ENCODE measurements at places on chromosomes 3 and 15.

DNA sequence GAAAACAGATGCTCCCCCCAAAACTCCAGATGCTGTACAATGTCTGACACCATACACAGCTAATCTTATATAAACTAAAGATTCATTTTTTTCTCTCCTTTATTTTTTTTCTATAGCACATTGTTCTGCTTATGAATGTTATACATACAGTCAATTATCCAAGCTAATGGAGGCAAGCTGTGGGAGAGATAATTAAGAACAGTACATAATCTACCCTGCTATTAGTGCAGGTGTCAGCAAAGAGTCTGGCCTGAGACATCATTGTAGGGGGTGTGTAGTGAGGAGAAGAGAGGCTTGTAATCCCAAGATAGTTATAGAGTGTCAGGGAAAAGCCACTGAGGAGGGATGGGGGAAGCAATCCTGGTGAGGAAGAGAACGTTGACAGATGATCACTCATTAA, 25.4 kb upstream of the CHMP2B start:
- no peak for DNase-seq

DNA sequence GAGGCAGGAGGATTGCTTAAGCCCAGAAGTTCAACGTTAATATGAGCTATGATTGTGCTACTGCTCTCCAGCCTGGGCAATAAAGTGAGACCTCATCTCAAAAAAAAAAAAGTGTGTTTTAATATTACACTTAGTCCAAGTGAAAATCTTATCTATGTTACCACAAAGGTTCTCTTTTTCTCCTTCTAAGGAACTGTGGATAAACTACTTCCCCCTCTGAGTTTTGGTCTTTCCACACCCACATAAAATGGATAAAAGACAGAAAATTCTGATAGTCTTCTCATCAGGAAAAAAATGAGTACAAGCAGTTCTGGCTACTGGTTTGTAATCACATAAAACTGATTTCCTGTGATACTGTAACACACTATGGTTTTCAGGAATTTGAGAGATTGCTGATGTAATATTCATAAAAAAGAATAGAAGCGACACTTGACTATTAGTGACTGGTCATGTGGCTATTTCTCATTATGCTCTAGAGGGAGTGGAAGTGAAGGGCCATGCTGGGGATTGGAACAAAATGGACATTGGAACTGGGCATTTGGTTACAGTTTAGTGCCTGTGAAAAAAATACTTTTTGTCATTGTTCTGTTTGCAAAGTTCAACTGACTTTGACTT, 68.2 kb downstream of the RYR3 start:
- no peak for DNase-seq

GRCh38 chr3:29635888-29636287, 355.0 kb downstream of the RBMS3 start:
- DNase-seq = no peak

GRCh38 chr3:85164436-85164835, 205.6 kb downstream of the CADM2 start:
- DNase-seq = no peak

- DNase-seq = no peak
Measured at GRCh38 chr3:52093756-52094545, 37.6 kb upstream of the DUSP7 start.

DNA sequence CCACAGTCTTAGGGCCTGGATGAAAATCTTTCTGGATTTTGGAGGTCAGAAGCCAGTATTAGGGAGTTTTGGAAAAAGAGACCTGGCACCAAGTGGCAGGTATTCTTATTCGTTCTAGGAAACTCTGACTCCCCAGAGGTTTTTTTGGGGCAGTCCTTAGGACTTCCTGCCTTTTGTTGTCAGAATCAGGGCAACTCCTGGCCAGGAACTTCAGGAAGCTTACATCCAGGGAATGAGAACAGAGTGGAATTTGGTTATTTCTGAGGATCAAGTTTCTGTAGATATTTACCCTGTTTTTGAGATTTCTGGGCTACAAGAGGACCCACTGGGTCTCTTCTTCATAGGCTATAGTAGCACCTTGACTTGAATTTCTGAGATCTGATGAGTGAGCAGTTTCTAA, 15.5 kb downstream of the SCN10A start:
- no peak for DNase-seq

GRCh38 chr15:28100516-28101195, 1.5 kb upstream of the OCA2 start:
- DNase-seq = no peak

GRCh38 chr3:119497820-119498185, 544 bp upstream of the TIMMDC1 start:
- DNase-seq = peak; percentile 24

- DNase-seq = no peak
Measured at GRCh38 chr3:177371888-177372287, 174.6 kb upstream of the TBL1XR1 start.

GRCh38 chr3:39501968-39502837, 34.7 kb downstream of the MOBP start:
- no peak for DNase-seq

- no peak for DNase-seq
Measured at GRCh38 chr3:14475621-14476020, 64.5 kb downstream of the GRIP2 start.

- DNase-seq = no peak
Measured at GRCh38 chr3:13167829-13168228, 94.6 kb upstream of the IQSEC1 start.

- DNase-seq = no peak
Measured at GRCh38 chr15:45862034-45862433, 227.2 kb downstream of the SQOR start.

GRCh38 chr3:33994568-33994967, 196.1 kb downstream of the PDCD6IP start:
- no peak for DNase-seq

DNA sequence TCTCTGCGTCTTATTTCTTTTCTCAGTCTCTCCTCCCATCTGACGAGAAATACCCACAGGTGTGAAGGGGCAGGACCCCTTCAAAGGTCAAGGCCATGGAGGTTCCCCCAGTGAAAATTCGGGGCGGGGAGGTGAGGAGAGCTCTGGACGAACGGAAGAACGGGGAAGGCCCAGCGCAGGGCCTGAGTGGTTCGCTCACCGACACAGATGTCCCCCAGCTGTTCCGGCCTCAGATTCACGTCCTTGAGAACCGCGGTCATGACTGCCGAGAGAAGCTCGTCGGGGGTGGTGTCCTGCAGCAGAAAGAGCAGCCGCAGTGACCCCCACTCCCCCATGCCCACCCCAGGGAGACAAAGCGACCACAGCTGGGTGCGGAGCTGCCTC, 542 bp downstream of the ACAA1 start:
- no peak for DNase-seq

DNA sequence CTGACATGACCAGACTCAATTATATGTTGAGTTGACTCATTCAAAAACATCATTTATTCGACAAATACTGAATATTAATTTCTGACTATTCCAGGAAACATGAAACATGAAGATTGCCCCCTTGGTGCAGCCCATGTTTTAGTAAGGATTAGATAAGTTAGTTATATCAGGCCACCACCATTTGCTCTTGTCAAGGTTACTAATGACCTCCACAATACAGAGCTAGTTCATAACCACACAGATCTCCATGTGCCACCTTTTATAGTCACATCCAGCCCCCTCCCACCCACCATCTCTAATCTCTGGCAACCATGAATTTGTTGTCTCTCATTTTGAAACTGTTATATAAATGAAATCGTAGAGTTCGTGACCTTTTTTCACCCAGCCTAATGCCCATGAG, 15.7 kb downstream of the KLHL18 start:
- DNase-seq = no peak

- no peak for DNase-seq
Measured at GRCh38 chr3:43089081-43089480, 16.8 kb downstream of the POMGNT2 start.

GRCh38 chr15:39149636-39150150, 431.2 kb upstream of the THBS1 start:
- DNase-seq = no peak

DNA sequence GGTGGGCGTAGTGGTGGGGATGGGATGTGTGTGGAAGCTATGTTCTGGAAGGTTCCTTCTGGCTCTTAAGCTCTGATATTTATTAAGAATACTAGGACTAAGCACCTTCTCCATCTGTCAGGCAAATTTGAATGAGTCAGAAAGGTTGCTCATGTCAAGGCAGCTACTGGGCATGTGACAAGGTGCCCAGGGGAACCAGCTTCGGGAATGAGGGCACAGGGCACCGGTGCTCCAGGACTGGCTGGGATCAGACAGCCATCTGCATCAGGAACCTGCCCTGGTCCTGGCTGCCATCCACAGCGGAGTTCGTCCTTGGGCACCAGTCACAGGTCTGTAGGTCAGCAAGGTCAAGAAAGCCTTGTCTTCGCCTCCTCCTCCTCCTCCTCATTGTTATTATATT, 32.5 kb downstream of the CA12 start:
- DNase-seq = no peak

DNA sequence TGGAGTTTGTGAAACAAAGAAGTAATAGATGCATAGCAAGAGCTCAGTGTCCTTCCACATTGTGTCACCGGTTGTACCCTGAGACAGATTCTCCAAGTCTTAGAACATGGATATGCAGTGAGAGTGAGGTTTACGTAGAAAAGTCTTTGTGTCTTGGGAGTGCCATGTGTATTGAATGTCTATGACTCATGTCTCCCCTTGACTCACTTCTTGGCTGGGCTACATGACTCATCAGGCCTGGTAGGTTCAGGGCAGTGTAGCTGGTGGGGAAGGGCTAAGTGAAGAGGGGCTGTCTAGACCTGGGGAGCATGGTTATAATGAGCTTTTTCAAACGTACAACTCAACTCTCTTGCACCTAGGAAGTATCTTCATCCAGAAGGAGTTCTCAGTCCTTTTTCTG, 167.4 kb downstream of the GAP43 start:
- no peak for DNase-seq

DNA sequence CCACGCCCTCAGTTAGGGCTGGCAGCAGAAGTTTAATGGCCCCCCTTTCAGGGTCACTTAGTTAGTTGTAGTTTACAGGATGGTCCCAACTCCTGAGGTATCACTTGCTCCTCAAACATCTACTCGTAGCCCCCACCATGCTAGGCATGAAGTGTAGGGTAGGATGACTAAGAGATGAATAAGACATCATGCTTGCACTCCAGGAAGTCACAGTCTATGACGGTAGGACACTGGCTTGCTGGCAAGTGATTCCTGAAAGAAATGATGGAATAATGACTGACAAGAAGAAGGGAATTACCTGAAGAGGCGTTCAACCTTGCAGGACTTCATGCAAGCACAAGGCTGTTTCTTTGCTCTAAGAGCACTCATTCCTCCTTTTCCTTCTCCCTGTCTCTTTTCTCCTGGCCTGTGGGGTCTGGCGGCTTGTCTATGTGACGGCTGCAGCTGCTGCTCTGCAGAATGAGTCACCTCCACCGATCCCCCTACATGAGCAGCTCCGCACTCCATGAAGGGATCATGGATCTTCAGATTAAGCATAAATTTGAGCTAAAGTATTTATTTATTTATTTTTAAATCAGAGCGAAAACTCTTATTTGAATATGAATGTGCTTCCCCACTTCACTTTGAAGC, 82.9 kb upstream of the BOC start:
- DNase-seq = no peak

GRCh38 chr3:71350998-71351397, 232.5 kb downstream of the FOXP1 start:
- no peak for DNase-seq

DNA sequence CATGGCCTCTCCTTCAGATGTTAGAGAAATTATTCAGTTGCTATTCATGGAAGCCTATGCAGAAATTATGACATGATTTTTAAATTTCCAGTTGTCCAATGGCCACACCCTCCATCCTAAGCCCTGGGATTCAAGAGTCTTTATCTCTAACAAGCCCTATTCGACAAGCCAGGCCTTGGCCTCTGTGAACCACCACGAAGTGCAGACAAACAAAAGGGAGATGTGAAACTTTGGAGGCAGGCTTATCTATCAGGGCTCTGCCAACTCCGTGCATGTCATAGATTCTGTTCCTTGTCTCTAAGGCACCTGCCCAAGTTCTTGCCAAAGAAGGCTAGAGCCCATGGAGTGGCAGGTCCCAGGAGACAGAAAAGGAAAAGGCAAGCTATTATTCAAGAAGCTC, 212.4 kb upstream of the ADAMTS9 start:
- no peak for DNase-seq

DNA sequence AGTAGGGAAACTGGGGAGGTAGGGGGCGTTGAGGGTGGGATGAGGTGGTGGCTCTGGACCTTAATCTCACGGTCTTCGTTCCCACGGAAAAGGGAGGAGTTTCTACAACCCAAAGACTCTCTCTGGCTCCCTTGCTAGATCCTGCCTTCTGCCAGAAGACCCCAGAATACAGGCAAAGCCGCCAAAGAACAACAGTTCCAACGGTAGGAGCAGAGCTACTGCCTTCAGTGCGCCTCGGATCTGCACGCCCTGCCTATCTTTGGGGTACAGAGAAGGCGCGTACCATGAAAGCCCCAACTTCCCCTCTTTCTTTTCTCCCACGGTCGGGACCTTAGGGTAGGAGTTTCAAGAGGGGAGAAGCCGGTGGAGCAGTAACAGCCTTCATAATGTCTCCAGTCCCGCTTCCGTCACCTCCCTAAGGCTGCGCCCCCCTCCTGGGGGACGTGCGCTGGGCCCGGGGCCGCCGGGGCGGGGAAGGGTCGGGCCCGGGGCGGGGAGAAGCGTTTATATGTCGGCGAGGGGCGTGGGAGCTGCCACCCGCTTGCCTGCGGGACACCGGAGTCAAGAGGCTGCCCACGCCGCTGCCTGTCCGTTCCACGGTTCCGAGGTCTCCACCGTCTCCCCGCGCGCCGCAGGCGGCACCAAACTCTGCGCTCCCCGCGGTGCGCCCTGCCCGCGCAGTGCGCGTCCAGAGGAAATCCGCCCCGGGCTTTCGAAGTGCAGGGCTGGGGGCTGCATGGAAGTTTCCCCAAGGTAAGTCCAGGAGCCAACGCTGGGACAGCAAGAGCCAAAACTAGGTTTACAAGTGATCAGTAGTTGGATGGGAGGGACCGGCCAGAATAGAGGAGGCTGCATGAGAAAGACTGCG, at the start of gene COL6A6:
Gene COL6A6, plus strand, starts transcription at position 533 of the 868 bp plus-strand sequence. CDS start 43,188 bp downstream, outside the sequence.
- DNase-seq = no peak

DNA sequence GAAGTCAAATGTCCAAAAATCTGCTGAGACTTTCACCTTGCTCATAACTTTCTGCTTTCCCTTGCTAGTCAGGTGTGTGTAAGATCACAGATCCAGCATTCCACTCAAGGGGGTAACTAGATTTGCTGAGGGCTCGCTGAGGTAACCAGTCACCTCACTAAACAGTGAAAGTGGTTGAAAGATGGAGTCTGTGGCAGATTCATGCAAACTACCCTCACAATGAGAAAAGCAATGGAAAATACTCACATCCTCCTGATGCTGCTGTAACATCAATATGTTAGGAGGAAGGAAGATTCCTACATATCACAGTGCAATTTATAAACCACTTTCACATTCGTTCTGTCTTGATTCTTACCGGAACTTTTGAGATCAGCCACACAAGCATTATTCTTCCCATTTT, 174.3 kb upstream of the BCL6 start:
- DNase-seq = no peak

DNA sequence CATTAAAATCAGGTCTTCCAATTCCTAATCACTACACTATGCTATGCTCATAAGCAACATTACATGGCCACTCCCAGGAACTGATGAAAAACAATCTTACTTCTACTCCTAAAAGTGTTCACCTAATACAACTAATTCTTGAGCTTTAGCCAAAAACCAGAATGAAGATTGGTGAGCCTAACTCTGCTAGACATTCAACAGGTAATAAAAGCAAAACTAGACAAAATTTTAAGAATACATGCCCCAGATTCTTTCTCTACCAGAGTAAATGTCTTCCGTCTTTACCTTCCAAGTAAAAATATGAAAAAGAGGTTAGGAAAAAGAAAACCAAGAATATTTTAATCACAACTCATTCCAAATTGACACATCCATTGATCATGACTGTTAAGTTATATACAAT, 31.3 kb downstream of the ATP13A3 start:
- no peak for DNase-seq

- no peak for DNase-seq
Measured at GRCh38 chr15:76996076-76996525, 1.2 kb downstream of the PSTPIP1 start.

All from pons (tissue), 1 donor.